Vagina (tissue), 2 donors: ENCODE measurements at places on chromosomes 11 and 22.
A peak's percentile ranks its signal among the peaks of the same experiment; 100 is the strongest.

DNA sequence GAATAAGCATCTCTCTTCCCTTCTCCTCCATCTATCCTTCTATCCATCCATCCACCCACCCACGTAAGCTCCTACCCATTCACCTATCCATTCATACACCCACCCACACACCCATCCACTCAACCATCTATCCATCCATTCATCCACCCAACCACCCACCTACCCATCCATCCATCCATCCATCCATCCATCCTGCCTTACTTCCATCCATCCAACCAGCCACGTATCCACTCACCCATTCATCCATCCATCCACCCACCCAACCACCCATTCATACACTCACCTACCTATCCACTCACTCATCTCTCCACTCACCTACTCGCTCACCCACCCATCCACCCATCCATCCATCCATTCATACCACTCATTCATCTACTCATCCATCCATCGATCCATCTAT lies 13.2 kb downstream of the TNNT3 start:
- H3K4me3 ChIP-seq: no peak overlapping the region
- no peaks in the 10 kb centered on the region for H3K36me3 ChIP-seq
- H3K27ac ChIP-seq: no peak overlapping the region
- H3K4me1 ChIP-seq: peaks cover 18% of the 10 kb centered on the region
- no peak for DNase-seq

DNA sequence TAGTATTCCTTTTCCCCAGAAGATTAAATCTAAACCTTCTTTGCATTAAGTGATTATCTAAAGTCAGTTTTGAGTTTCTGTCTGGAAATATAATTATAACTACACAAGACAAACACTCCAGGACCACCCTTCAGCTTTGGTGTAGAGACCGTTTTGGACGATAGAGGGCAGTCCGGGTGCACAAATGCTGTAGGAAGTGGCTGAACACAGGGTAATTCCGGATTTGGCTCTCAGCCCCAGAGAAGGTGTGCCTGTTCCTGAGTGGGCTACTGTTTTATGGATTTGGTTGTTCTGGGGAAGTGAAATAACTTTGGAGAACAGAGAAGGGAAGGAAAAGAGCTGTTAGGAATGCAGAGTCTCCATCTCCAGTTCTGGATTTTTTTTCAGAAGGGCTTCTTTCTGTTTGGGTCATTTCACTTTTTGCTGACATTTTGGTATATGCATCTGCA lies 14.8 kb downstream of the EXT2 start:
- no peaks in the 10 kb centered on the region for H3K4me1 ChIP-seq
- no peak overlapping the region for H3K27ac ChIP-seq
- no peaks in the 10 kb centered on the region for H3K27me3 ChIP-seq
- no peak for DNase-seq
- H3K36me3 ChIP-seq: peaks cover 40% of the 10 kb centered on the region

GRCh38 chr11:66316849-66317251 lies at the start of gene CD248:
CD248 (minus strand) TSS chr11:66317044; CDS start chr11:66317027, 17 bp downstream.
- H3K4me1 ChIP-seq: peaks cover 70% of the 10 kb centered on the region
- H3K36me3 ChIP-seq: no peaks in the 10 kb centered on the region
- H3K27ac ChIP-seq: peak within 1 kb of the TSS; percentile 85
- no peaks in the 10 kb centered on the region for H3K27me3 ChIP-seq
- peak within 1 kb of the TSS; percentile 58 for H3K4me3 ChIP-seq

- no peaks in the 10 kb centered on the region for H3K27me3 ChIP-seq
- H3K4me3 ChIP-seq: no peak overlapping the region
- DNase-seq: no peak
- peaks cover 55% of the 10 kb centered on the region for H3K4me1 ChIP-seq
These were observed 18.1 kb downstream of the DGCR2 start for GRCh38 chr22:19103880-19104821.

GRCh38 chr11:62352355-62353336 lies 15.4 kb downstream of the ASRGL1 start:
- no peak overlapping the region for H3K27ac ChIP-seq
- no peaks in the 10 kb centered on the region for H3K27me3 ChIP-seq
- H3K4me1 ChIP-seq: no peaks in the 10 kb centered on the region
- H3K4me3 ChIP-seq: no peak overlapping the region

DNA sequence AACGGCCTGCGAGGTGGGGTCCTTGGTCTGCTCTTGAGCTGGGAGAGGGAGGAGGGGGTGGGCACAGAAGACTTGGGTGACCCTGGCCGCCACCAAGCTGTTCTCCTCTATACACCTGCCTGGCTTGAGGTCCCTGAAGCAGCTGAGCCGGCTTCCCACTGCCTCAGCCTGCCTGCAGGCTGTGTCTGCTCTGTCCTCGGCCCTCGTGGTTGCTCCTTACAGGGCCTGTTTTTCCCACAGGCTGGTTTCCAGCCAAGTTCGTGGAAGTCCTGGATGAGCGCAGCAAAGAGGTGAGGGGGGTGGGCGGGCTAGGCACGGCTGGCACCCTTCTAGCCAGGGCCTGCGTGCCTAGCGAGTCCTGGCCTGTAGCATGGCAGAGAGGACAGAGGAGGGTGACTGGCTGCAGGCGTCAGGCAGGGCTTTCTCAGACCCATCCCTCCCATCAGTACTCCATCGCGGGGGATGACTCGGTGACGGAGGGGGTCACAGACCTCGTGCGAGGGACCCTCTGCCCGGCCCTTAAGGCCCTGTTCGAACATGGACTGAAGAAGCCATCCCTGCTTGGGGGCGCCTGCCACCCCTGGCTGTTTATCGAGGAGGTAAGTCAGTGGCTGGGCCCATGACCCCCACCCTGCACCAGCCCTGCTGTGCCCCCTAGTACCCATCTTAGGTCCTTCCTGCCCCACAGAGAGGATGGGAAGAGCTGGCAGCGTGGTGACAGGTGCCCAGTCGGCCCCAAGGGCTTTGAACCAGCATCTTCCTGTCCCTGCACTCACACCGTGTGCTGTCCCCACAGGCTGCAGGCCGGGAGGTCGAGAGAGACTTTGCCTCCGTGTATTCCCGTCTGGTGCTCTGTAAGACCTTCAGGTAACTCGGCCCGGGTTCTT lies 37.7 kb downstream of the SGSM3 start:
- no peaks in the 10 kb centered on the region for H3K27me3 ChIP-seq
- DNase-seq: peak; percentile 86
- H3K36me3 ChIP-seq: peaks cover 74% of the 10 kb centered on the region
- no peak overlapping the region for H3K4me3 ChIP-seq
- H3K27ac ChIP-seq: no peak overlapping the region

- DNase-seq: no peak
- no peaks in the 10 kb centered on the region for H3K36me3 ChIP-seq
- H3K4me1 ChIP-seq: peaks cover 69% of the 10 kb centered on the region
- no peak overlapping the region for H3K4me3 ChIP-seq
- peak overlapping the region; percentile 88 for H3K27ac ChIP-seq
These were observed 1.6 kb upstream of the MCAM start for GRCh38 chr11:119318240-119319135.

DNA sequence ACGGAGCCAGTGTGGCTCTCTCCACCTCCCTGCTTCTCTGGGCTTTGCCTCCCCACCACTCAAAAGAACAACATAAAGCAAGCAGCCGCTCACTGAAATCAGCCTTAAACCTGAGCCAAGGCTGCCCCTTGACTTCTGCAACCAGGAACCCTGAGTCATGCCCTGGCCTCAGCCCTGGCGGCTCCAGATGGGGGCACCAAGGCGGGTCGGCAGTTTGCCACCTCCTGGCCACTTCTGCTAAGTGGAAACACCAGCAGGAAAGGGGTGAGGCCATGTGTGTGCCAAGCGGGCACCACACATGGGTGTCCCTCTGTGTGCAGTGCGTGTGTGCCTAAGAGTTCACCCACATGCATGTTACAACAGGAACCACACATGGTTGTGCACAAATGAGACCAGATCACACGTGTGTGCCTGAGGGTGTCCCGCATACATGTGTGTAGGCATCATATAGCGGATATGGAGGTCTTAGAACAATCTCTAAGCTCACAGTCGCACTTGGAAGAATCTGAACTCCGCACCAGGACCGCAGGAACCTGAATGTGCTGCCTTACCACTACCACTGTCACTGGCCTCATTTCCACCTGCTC lies 221.2 kb downstream of the MN1 start:
- DNase-seq: no peak
- H3K27me3 ChIP-seq: no peaks in the 10 kb centered on the region
- no peak overlapping the region for H3K27ac ChIP-seq
- H3K4me1 ChIP-seq: peaks cover 22% of the 10 kb centered on the region
- H3K4me3 ChIP-seq: no peak overlapping the region
